H9 (cell line): ENCODE measurements at places on chromosomes 7 and 10. TPM values are rescaled to one million over a fixed set of nuclear protein-coding genes. Genes with fewer than 3 reads are reported as not detected.

GRCh38 chr10:69846293-69846921 lies 44.7 kb downstream of the COL13A1 start:
- no peak for DNase-seq

GRCh38 chr7:159139202-159139601 lies 5.5 kb downstream of the VIPR2 start:
- DNase-seq: peak; percentile 15

DNA sequence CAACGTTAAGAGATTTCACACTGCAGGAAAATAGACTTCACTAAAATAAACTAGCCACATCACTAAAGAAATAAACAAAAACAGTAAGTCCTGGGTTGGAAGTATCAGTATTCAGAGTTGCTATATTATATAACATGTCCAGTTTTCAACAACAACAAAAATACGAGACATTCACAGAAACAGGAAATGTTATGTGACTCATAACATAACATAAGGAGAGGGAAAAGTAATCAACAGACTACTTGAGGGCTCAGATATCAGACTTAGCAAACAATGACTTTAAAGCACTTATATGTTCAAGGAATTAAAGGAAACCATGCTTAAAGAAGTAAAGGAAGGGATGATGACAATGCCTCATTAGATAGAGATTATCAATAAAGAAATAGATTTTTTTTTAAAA lies 73.5 kb upstream of the MKLN1 start:
- DNase-seq: no peak

- peak; percentile 4 for DNase-seq
These were observed 330.2 kb downstream of the GLRX3 start for GRCh38 chr10:130466271-130466997.

Gene SLC13A4
- total RNA-seq: 2.0 and 3.5 TPM in 2 replicates

DNA sequence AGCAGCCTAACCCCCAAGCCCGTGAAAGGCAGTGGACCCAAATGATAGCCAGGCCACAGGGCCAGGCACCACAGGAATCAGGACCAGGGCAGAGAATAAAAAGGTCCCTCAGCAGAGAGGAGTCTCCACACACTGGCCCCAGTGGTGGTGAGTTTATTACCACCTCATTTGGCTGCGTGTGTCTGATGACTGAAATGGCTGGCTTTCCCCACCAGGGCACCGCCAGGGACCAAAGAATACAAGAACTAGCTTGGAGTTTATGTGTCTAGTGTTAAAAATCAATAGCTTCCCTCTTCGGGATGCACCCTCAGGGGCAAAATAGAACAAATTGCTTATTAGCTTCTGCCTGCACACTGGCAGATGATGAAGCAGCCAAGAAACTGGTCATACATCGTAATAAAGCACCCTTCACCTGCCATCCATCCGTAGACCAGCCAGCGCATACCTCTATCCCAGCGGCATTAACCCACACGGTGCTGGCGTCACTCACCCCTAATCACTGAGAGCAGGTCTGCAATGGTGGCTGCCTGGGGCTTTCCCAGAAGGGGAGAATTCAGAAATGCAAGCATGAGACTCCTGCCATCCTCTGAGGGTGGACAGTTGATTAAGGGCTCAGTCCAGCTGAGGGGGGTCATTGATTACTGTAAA lies 223.7 kb upstream of the ZMIZ1 start:
- DNase-seq: no peak

DNA sequence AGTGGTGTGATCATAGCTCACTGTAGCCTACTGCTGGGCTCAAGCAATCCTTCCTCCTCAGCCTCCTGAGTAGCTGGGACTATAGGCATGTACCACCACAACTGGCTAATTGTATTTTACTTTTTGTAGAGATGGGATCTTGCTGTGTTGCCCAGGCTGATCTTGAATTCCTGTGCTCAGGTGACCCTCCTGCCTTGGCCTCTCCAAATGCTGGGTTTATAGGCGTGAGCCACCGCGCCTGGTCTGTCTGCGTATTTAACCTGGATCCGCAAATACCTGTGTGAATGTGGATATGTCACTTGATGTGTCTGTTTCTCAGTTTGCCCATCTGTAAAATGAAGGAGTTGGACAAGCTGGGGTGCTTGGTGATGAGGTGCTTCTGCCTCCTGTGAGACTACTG lies 123.9 kb downstream of the BAMBI start:
- DNase-seq: no peak

DNA sequence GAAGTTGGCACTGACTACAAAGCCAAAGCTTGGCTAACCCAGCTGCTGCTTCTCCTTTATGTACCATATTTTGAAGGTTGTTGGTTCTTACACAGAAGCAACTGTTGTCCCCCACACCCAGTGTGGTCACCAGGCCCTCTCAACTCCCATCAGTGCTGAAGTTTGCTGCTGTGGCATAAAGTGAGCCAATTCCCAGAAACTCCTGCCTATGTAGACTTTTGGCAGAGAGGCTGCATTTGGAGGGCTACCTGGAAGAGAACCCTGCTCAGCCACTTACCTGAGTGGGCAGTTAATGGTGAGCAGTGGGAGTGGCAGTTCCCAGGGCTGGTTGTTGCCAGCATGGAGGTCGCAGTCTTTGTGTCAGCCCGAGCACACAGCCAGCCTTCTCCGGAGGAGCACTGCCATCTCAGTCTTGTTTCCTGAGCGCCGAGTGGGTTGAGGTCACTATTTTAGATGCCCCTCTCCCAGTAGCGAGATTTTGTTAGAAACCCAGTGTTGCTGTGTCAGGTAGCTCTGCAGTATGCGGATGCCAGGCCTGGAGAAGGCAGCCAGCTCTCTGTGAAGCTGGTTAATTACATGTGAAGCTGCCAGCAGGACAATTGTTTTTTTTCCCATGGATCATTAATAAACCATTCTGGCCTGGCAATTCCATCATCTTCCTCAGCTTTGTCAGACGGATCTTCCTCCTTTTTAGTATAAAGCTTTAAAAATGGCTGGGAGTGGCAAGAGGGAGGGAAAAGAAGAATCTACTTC lies 24.5 kb downstream of the LRRC4 start:
- no peak for DNase-seq

- no peak for DNase-seq
These were observed 3.3 kb downstream of the SLIT1 start for GRCh38 chr10:97182288-97182990.

Gene NRG3
- total RNA-seq: 0.97 and 1.6 TPM in 2 replicates

DNA sequence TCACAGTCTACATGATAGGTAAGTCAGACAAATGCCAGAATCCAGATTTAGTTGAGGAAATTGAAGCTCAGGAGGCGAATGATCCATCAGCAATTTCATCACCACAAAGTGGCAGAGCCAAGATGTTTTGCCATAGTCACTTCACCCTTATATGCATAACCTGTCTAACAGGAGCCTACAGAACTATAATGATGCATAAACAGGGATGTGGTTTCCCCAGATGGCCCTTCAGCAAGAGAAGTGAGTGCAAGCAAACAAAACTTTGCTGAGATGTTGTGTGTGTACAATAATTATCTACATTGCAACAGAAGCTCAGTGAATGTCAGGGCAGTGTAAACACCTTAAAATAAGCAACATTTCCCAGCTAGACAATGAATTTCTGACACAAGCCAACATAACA lies 28.6 kb downstream of the PON3 start:
- no peak for DNase-seq

Gene CCDC146
- total RNA-seq: 0.37 and 0.72 TPM in 2 replicates

GRCh38 chr7:6256677-6257535 lies 15.5 kb downstream of the CYTH3 start:
- no peak for DNase-seq

GRCh38 chr7:125573126-125573525 lies 643.5 kb upstream of the POT1 start:
- DNase-seq: no peak

DNA sequence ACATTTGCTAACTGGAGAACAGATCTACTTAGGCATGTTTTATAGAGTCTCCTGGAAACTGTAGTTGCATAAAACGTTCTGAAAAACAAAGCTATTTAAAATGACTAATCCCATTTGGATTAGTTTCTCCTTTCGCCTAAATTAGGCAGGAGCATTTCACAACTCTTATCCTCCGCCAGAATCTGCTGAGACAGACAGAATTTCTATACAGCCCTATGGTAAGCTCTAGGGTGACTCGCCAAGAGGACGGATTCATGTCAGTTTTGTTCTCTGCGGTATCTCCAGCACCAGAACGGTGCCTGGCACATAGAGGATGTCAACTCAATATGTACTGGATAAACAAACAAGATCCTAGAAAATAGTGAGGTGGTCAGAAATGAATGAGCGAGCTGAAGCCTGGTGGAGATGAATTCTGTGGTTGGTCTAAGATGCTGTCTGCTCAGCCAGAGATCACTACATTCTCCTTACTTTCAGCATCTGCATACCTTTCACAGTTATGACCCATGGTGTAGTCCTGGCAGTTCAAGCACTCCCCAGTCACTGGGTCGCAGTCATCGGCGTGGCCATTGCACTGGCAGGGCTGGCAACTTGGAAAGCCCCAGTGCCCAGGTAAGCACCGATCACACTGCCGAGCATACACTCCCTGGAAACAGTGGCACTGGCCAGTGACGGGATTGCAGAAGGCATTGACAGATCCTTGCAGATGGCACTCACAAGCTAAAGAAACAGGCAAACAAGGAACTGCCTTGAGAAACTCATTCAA lies 44.0 kb downstream of the LAMB1 start:
- no peak for DNase-seq

Gene IGF2BP3
- 180 and 197 TPM in 2 replicates for total RNA-seq

Gene TYW1
- 21.9 and 22.3 TPM in 2 replicates for total RNA-seq

GRCh38 chr10:79038841-79039201 lies 29.9 kb upstream of the ZMIZ1 start:
- peak; percentile 76 for DNase-seq
